ENCODE measurements at places on chromosomes 16 and 17.
A peak's percentile ranks its signal among the peaks of the same experiment; 100 is the strongest.

- DNase-seq = no peak
Measured at GRCh38 chr17:28807925-28808634, 34.5 kb downstream of the FAM222B start.

DNA sequence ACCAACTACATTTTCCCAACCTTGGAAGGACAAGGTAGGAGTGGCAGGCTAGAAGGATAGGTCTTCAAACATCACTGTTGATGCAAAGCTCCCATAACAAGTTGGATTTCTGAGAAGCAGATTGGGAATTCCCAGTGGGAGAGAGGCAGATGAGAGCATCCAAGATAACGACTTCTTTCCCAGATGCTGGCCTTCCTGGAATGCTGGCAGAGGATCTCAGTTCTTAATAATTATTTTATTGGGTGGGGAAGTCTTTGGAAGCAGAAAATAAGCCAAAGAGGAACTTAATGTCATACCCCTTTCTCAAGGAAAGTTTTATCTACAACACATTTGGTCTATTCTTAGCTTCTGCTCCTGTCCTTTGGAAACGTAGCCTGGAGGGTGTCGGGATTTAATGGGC is 64.5 kb downstream of the MPRIP start:
- DNase-seq = no peak

DNA sequence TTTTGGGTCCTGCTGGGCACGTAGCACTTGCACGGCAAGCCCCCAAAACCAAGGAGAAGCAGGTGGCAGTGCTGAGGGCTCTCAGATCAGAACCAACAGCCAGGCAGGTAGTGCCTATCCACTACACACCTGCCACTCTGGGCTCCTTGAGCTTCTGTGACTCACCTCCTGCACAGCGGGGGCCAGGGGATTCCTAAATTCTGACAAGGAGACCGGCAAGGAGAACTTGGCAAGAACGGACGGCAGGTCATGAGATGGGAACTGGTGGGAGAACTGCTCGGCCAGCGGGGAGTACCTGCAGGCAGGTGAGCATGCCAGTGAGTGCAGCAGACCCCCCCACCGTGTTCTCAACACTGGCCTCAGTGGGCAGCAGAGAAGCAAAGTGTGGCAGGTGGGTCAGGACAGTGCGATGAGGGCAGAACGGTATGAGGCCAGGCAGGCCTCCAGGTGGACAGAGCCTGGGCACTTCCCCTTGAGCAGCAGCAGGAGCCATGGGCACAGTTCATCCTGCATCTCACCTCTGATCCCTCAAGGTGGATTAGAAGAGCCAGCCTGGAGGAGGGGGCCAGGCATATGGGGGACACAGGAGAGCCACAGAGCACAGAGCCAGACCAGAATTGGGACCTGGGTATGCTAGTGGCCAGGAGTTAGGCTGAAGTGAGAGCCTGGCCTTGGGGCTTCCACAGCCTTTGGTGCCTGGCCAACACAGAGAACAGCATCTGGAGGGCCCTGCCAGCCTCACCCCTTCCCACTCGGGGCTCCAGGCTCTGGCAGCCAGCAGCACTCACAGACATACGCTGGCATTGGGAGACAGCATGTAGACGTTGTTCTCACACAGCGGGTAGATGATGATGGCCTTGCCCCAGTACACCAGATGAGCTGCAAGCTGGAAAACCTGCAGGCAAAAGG is 14.7 kb downstream of the MPG start:
- no peak for DNase-seq

DNA sequence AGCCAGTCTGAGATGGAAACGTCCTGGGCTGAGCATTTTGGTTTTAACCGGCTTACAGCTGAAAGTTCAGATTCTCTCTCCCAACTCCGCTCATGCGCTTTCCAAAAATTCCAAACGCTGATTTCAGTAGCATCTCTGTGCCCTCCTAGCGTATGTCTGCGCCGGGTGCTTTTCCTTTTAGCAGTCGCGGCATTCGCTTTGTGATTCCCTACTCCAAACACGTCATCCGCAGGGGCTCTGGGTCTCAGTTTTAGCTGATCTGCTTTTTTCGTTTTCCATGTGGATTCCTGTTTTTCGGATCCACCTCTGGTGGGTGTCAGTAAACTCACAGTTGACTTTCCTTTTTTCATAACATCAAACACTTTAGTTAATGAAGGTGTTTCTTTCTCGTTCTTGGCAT is 22.1 kb upstream of the TVP23A start:
- no peak for DNase-seq

- DNase-seq = no peak
Measured at GRCh38 chr17:73160980-73161630, 3.7 kb upstream of the SSTR2 start.

- DNase-seq = no peak
Measured at GRCh38 chr17:38579083-38579480, 26.7 kb downstream of the SRCIN1 start.

- no peak for DNase-seq
Measured at GRCh38 chr17:69323806-69324205, 3.1 kb downstream of the ABCA5 start.

DNA sequence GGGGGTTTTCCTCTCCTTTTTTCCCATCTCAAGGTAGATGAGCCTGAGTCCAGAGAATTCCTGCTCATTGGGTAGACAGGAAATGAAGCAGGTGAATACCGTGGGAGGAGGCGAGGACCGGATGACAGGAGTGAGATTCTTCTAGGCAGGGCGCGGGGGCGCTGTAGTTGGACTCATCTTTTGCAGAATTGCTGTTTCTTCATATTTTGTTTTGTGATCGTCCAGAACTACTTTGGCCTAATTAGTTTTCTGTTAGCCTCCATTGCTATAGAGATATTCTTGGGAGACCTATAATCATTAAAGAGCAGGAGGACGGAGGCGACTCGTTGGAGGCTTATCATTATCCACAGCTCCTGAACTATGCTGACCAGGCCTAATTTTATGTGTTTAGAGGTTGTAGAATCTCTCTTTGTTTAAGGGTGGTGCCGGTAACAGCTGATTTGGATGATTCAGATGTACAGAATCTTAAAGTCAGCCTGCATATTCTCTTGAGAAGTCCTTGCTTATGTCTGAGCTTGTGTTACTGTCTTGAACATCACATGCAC is 650 bp downstream of the ATP6V0A1 start:
- DNase-seq = no peak

- no peak for DNase-seq
Measured at GRCh38 chr16:89194340-89195311, 5.7 kb downstream of the SLC22A31 start.

DNA sequence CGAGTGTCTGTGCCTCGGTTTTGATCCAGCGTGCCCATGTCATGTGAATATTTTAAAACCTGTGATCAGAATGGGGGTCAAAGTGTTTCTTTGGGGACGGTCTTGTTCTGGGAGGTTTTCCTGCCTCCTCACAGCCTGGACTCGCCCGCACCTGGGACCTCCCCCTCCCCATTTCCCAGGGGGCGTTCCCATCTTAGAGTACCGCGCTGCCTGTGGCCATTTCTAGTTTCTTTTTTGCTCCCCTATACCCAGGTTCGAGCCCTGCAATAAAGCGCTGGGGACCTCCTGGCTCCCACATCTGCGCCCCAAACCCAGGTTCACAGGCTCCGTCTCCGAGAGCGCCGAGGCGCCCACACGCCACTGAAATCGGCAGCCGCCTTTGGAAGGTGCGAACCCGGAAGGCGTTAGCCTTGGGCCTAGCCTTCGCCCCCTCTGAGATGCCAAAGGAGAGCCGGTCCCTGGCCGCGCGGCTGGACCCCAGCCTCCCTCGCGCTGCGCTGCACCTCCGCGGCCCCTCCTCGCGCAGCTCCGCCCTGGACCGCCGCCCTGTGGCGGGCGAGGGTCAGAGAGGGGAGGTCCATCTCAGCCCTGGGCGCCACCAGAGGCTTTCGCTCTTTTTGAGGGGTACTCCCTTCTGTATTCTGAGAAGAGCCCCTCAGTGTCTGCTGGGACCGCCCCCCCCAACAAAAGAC is 1.7 kb downstream of the KCNJ12 start:
- no peak for DNase-seq

- DNase-seq = no peak
Measured at GRCh38 chr16:89958068-89958467, 9.5 kb downstream of the DEF8 start.

GRCh38 chr17:49213399-49213798 is 2.9 kb downstream of the ABI3 start:
- no peak for DNase-seq

- no peak for DNase-seq
Measured at GRCh38 chr17:21573961-21574610, 118.2 kb upstream of the KCNJ18 start.

DNA sequence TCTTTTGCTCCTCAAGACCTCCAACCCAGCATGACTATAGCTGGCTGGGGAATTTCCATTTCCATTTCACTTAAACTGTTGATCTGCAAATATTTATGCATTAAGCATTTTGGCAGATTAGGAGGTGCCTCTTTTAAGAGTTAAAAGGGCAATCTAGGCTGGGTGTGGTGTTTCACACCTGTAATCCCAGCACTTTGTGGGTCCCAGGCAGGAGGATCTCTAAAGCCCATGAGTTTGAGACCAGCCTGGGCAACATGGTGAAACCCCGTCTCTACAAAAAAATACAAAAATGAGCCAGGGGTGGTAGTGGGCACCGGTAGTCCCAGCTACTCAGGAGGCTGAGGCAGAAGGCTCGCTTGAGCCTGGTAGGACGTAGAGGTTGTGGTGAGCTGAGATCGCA is 17.1 kb downstream of the ANKFY1 start:
- no peak for DNase-seq

GRCh38 chr16:25081702-25082101 is 29.8 kb upstream of the LCMT1 start:
- no peak for DNase-seq

GRCh38 chr16:83755391-83755790 is 52.4 kb upstream of the HSBP1 start:
- DNase-seq = no peak

DNA sequence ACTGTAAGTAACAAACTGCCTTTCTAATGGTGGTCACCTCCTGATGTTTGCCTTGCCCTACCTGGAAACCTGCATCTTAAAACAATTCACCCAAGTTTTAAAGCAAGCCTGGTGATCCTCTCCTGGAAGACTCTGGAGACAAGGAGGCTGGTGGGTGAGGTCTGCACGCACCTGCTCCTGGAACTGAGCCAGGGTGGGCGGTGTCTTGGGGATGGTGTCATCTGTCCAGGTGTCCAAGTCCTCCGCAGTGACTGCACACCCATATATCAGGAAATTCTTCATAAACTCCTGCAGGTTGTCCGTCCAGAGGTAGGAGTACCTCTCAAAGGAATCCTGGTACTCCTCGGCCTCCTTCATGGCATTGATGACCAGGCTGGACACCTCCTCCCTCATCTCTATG is 44.9 kb downstream of the DNAH17 start:
- DNase-seq = no peak

DNA sequence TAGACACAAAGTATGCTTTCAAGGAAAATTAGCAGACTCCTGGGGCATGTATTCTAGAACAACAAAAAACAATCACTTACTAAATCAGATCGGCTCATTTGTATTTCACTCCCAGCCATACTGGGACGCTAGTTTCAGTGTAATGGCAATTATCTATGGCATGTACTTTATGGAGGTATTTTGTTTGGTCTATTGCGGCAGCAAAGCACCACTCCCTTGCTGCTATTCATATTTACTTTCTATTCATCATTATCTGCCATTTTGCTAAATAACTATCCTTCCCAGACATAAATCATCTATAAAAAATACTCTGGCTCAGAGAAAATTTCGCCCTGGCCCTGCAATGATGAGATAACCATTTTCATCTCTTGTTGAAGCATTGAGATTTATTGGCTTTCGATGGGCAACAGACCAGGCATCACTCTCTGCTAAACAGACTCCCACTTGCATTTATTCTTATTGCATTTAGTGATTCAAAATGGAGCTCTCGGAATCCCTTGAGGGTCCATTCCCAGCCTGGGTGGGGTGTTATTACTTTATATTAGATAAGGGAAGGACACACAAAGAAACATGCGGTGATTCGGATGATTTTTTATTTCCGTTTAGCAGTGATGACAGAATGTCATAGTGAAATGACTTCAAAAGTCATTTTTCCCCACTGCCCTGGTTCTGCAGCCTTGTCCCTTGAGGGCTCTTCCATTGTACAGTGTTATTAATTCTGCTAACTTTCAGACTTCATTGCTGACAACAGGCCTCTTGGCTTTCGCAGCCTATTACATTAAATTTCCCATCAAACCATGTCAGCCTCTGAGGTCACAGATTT is 225.8 kb downstream of the IRX3 start:
- DNase-seq = no peak

DNA sequence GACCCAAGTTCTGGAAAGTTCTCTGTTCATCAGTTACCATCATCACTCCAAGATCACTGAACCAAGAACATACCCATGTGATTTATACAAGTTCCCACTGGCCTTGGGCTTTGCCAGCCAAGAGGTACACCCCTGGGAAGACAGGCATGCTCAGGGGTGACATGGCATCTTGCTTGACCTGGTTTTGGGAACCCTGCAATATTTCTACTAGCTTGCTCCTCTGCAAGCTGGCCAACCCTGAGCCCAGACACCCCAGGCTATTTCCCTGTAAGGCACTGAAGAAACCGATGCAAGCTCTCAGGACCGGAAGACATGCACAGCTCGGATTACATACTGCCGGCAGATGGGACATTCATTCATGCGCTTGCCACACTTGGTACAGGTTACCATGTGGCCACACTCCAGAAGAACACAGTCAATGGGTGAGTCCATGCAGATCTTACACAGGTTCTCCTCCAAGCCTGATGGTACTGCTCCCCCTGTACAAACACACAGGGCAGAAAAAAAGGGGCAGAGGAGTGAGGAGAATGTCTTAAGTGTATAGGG is 31.4 kb downstream of the LIG3 start:
- peak; percentile 46 for DNase-seq

GRCh38 chr16:2913603-2914002 is 1.9 kb downstream of the FLYWCH1 start:
- DNase-seq = no peak

- no peak for DNase-seq
Measured at GRCh38 chr17:79721993-79722671, 8.6 kb upstream of the ENPP7 start.

DNA sequence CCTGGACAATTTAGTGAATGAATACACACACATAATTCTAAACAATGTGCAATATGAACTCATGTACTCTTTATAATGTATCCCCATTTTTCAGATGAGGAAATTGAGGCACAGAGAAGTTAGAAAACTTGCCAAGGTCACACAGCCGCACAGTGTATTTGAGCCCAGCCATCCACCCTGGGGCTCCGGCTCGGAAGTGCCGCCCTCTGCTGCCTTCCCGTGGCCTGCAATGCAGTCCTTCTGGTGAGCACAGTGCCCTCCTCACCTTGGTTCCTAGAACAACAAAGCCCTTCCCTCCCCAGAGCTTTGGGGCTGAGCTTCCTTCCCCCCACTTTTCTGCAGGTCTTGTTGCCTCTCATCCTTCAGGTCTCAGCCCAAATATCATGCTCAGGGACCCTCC is 63.7 kb downstream of the C16orf78 start:
- DNase-seq = no peak

All from NCI-H2107 (cell line).